ENCODE measurements at places on chromosomes 12 and 14. TPM values are rescaled to one million over a fixed set of nuclear protein-coding genes. Genes with fewer than 3 reads are reported as not detected.

The CISTR gene
- not detected for total RNA-seq

The CDH24 gene
- 2.1 TPM for total RNA-seq

The TC2N gene
- 7.6 TPM for total RNA-seq

The NFE2 gene
- total RNA-seq: 1.6 TPM

The CCDC88C gene
- total RNA-seq: 12.5 TPM

The PHETA1 gene
- 5.5 TPM for total RNA-seq

The LMNTD1 gene
- total RNA-seq: 0.18 TPM

The BLTP3B gene
- 20.7 TPM for total RNA-seq

DNA sequence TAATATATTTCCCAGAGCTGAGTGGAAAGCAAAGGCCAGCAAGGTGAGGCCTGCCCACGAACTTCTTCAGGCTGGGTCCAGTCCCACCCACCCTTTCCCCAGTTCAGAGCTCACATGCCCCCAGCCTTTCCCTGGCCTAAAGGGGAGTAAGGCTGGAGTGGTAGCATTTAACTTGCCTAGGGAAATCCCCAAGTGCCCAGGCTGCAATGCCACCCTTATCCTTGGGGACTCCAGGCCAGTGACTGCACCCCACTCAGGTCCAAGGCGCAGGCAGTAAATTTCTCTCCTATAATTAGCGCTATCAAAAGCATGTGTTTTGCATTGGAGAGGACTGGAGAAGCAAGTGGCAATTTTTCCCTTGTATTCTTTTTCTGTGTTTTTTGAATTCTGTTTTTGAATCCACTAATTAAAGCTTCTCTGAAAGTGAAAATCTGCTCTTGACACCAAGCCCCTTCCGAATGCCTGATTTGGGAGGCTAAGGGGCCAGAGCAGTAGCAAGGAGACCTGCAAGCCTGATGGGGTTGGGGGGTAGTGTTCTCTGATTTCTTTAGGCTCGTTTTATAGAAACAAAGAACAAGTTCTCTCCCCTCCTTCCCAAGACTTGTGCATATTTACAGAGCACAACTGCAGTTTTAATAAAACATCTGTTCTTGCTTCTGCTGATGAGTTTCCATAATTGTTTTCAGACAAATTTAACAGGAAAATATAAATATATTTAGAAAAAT is 3.5 kb upstream of the HOXC6 start:
- peaks cover 93% of the 10 kb centered on the region for H3K4me1 ChIP-seq
- H3K27ac ChIP-seq: peak overlapping the region; percentile 100
- H3K36me3 ChIP-seq: peaks cover 6% of the 10 kb centered on the region
- peaks cover 54% of the 10 kb centered on the region for H3K27me3 ChIP-seq

DNA sequence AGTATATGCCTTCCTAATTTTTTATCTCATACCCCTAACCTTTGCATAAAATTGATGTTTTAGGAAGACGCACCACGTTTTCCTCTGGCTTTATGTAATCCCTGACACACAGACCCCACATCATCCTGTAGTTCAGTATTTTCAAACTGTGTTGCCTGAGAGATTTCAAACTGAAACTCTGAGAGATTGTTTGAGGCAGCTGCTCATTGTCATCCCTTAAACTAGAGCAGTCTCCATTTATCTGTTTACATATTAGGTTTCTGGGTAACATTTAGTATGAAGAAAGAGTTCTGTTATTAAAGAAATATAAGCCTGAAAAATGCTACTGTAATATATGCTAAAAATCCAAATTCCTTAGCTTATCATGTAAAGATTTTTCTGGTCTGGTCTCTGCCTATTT is 24.3 kb downstream of the MNAT1 start:
- H3K27ac ChIP-seq: peak overlapping the region; percentile 47
- no peak overlapping the region for H3K4me3 ChIP-seq
- peak; percentile 63 for DNase-seq
- H3K36me3 ChIP-seq: peaks cover 1% of the 10 kb centered on the region
- H3K27me3 ChIP-seq: no peaks in the 10 kb centered on the region
- peaks cover 4% of the 10 kb centered on the region for H3K4me1 ChIP-seq

DNA sequence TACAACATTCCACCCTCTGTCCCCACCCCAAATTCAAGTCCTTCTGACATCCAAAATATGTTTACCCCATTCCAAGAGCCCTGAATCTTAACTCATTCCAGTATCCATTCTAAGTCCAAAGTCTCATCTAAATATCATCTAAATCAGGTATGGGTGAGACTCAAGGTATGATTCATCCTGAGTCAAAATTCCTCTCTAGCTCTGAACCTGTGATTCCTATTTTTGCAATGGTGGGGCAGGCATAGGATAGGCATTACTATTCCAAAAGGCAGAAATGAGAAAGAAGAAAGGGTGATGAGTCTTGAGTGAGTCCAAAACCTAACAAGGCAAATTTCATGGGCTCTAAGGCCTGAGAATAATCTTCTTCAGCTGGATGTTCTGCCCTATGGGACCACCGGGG is 140.3 kb upstream of the FAR2 start:
- H3K27me3 ChIP-seq: no peaks in the 10 kb centered on the region
- H3K27ac ChIP-seq: no peak overlapping the region
- H3K4me1 ChIP-seq: no peaks in the 10 kb centered on the region

DNA sequence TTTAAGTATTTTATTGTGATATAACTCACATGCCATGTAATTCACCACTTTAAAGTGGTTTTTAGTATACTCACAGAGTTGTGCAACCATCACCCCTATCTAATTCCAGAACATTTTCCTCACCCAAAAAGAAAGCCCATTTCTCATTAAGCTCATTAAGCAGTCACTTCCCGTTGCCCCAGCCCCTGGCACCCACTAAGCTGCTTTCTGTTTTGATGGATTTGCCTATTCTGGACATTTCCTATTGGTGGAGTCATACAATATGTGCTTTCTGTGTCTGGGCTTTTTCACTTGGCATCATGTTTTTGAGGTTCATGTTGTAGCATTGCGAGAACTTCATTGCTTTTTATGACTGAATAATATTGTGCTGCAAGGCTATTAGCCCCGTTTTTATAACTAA is 66.0 kb downstream of the ARL6IP4 start:
- no peak overlapping the region for H3K4me3 ChIP-seq
- no peak overlapping the region for H3K27ac ChIP-seq
- DNase-seq: no peak

DNA sequence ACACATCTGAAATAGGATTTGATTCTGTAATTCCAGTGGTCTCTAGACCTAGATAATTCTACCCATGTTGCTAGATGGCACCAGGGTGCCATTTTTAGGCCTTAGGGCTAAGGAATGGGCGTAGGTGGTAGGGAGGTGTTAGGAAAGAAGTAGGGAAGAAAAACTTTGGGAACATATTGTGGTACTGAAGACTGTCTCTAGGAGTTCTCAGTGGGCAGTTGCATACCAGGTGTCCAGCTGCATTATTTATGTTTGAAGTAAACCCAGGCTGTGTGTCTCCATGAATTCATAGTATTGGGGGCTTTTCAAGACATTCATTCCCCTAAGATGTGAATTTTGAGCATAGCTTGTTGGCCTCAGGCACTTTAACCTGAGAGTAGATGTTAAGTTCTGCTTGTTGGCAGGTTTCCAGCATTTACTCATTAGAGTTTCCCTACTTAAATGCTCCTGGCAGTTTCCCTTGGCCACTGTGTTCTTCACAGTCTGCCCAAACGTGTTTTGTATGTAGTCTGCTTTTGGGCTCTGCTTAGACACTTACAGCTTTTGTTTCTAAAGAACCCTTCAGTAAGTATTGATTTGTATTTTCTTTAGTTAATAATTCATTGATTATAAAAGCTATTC is 31.5 kb upstream of the CCT2 start:
- DNase-seq: peak; percentile 52
- no peaks in the 10 kb centered on the region for H3K27me3 ChIP-seq
- no peak overlapping the region for H3K4me3 ChIP-seq
- no peaks in the 10 kb centered on the region for H3K4me1 ChIP-seq

DNA sequence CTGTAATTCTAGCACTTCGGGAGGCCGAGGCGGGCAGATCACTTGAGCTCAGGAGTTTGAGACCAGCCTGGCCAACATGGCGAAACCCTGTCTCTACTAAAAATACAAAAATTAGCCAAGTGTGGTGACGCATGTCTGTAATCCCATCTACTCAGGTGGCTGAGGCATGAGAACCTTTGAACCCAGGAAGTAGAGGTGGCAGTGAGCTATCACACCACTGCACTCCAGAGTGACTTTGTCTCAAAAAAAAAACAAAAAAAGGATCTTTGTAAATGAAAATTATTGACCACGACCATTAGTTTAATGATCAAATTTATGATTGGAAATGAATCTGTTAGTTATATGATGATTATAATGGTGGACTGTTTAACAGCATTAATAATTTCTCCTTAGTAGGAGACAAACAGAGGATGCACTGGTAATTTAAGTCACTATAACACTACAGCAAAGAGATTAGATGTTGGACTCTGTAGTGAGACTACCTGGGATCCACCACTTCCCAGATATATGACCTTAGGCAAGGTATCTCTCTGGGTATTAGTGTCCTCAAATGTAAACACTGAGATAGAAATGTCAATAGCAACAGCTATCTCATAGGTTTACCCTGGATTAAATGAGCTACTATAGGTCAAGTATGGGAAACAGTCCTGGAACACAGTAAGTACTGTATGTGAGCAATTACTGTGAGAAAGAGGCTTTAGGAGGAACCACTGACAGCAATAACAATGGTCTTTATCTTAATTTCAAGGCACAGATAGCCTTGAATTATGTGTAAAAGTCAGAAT is 214.7 kb downstream of the NOVA1 start:
- no peak overlapping the region for H3K4me3 ChIP-seq
- no peak for DNase-seq
- no peaks in the 10 kb centered on the region for H3K4me1 ChIP-seq

- H3K27ac ChIP-seq: no peak overlapping the region
- H3K36me3 ChIP-seq: no peaks in the 10 kb centered on the region
- no peaks in the 10 kb centered on the region for H3K27me3 ChIP-seq
- DNase-seq: no peak
- H3K4me1 ChIP-seq: no peaks in the 10 kb centered on the region
Measured at GRCh38 chr12:99455350-99456035, 192.1 kb upstream of the GARIN6 start.

GRCh38 chr12:2378835-2379330 is 326.1 kb downstream of the CACNA1C start:
- no peaks in the 10 kb centered on the region for H3K27me3 ChIP-seq
- no peak overlapping the region for H3K27ac ChIP-seq
- DNase-seq: no peak
- peaks cover 25% of the 10 kb centered on the region for H3K4me1 ChIP-seq

DNA sequence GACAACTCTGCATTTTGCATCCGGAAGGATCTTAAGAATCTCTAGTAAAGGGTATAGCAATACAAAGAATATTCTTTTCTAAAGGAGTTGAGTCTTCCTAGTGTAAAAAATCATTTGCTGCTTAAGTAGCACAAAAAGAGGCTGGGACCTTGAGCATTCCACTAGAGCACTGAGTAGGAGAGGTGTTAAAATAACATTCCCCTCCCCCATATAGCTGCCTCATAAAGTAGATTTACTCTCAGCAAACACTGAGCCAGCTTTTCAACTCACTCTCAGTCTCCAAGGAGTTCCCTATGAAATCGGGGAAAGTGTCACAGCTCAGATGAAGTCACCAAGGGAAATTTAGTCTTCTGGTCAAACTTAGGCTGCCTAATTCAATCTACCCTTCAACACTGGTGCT is 592.7 kb downstream of the ETNK1 start:
- no peaks in the 10 kb centered on the region for H3K4me1 ChIP-seq
- no peaks in the 10 kb centered on the region for H3K36me3 ChIP-seq
- no peak for DNase-seq
- H3K27me3 ChIP-seq: no peaks in the 10 kb centered on the region
- H3K27ac ChIP-seq: no peak overlapping the region

DNA sequence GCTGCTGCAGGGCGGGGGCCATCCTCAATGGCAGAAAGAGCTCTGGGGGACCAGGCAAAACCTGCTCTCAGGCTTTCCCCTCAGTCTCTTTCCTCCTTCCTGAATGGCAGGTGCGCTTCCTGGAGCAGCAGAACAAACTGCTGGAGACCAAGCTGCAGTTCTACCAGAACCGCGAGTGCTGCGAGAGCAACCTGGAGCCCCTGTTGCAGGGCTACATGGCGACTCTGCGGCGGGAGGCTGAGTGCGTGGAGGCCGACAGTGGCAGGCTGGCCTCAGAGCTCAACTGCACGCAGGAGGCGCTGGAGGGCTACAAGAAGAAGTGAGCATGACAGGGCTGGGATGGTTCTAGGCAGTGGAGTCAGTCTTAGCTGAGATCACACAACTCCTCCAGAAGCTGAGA is 22.9 kb upstream of the KRT83 start:
- peaks cover 14% of the 10 kb centered on the region for H3K27me3 ChIP-seq
- no peak overlapping the region for H3K27ac ChIP-seq
- no peaks in the 10 kb centered on the region for H3K36me3 ChIP-seq
- no peak for DNase-seq
- no peak overlapping the region for H3K4me3 ChIP-seq
- peaks cover 18% of the 10 kb centered on the region for H3K4me1 ChIP-seq

GRCh38 chr12:132622437-132623071 is 4.0 kb downstream of the P2RX2 start:
- H3K36me3 ChIP-seq: peaks cover 31% of the 10 kb centered on the region
- peaks cover 21% of the 10 kb centered on the region for H3K4me1 ChIP-seq
- H3K27ac ChIP-seq: peak overlapping the region; percentile 67
- H3K4me3 ChIP-seq: no peak overlapping the region

DNA sequence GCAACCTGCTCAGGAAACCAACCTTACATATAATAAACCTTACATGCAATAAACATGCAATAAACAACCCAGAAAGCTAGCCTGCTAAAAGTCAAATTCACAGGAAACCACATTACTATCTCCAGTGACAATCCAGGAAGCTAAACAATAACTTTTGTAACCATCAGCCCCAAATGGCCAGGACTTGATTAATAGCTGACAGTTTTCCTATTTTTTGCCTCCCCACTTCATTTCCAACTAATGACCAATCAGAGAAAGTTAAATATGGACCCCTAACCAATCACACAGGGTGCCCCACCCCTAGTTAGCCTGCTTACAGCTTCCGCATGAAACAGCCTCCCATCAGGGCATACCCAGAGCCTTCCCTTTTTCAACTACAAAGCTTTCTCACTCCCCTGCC is 152.2 kb upstream of the LMNTD1 start:
- no peak overlapping the region for H3K27ac ChIP-seq
- no peaks in the 10 kb centered on the region for H3K27me3 ChIP-seq
- H3K36me3 ChIP-seq: no peaks in the 10 kb centered on the region
- no peaks in the 10 kb centered on the region for H3K4me1 ChIP-seq
- no peak overlapping the region for H3K4me3 ChIP-seq

- no peaks in the 10 kb centered on the region for H3K27me3 ChIP-seq
- H3K36me3 ChIP-seq: no peaks in the 10 kb centered on the region
- DNase-seq: no peak
- no peaks in the 10 kb centered on the region for H3K4me1 ChIP-seq
Measured at GRCh38 chr14:49546766-49547165, 39.4 kb downstream of the RPS29 start.

DNA sequence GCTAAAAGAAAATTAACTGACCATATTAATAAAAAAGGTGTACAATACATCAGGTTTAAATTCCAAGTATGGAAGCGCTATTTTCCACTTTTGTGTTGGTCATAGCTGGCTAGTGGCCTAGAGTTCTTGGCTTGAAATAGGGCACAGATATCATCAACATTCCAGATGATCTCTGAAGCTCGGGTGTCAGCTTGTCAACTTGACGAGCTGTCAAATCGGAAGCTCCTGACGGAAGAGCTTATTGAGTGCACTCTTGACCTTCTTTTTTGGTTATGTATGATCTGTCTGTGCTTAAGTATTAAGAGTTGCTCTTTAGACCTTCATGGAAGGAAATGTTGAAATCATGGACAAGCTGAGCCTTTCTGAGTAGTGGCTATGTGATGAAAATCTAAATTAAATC is 177.9 kb downstream of the APAF1 start:
- H3K4me1 ChIP-seq: peaks cover 12% of the 10 kb centered on the region
- H3K27ac ChIP-seq: no peak overlapping the region
- H3K4me3 ChIP-seq: no peak overlapping the region
- DNase-seq: peak; percentile 18
